ENCODE measurements at places on chromosomes 16 and 17. TPM values are rescaled to one million over a fixed set of nuclear protein-coding genes. Genes with fewer than 3 reads are reported as not detected.

The ZP2 gene
- polyA plus RNA-seq = 0.10 TPM

The EFCAB5 gene
- polyA plus RNA-seq = 4.3 TPM

The ADAM11 gene
- 4.6 TPM for polyA plus RNA-seq

The HOXB13 gene
- not detected for polyA plus RNA-seq

The STX4 gene
- 39.5 TPM for polyA plus RNA-seq

The TOM1L2 gene
- 52.2 TPM for polyA plus RNA-seq

The CHD9NB gene
- 11.6 TPM for polyA plus RNA-seq

The SULT1A4 gene
- polyA plus RNA-seq = 20.8 TPM

The PRSS27 gene
- 0.92 TPM for polyA plus RNA-seq
